ENCODE measurements at places on chromosomes 2 and 18.
A peak's percentile ranks its signal among the peaks of the same experiment; 100 is the strongest.

DNA sequence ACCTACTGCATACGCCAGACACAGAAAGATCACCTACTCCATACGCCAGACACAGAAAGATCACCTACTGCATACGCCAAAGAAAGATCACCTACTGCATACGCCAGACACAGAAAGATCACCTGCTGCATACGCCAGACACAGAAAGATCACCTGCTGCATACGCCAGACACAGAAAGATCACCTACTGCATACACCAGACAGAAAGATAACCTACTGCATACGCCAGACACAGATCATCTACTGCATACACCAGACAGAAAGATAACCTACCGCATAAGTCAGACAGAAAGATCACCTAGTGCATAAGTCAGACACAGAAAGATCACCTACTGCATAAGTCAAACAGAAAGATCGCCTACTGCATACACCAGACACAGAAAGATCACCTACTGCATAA lies 25.8 kb downstream of the COA5 start:
- no peak for DNase-seq

DNA sequence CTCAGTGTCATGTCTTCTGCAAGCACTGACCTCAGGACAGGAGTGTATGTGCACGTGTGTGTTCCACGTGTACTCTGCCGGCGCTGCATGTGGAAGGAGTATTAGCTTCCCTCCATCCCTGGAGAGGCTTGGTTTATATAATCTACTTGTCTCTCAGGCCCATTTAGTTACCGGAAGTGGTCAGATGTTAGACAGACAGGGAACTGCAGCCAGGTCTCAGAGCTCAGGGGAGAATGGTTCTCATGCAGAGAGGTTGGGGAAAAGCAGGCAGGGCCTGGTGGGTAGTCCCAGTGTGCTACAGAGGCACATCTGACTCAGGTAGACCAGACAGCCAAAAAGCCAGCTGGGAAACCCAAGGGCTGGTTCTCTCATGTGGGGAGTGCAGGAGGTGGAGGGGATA lies 167.9 kb downstream of the CTIF start:
- no peak for DNase-seq

- DNase-seq: peak; percentile 28
These were observed 107.4 kb downstream of the CPO start for GRCh38 chr2:207046724-207047123.

DNA sequence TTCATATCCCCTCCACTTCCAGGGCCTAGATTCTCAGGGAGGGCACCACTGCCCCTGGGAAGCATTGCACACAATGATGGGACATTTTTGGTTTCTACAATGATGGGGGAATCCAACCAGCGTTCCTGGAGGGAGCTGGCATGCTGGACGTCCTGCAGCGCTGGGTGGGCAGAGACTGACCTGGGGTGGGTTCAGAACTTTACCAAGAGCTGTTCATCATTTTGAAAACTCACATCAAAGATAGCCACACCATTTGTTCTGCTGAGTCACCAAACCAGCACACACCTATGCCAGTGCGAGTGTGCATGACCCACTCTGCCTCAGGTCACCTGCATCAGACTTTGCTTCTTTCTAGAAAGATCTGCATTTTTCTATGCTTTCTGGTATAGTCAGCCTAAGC lies 14.1 kb upstream of the ARMC9 start:
- no peak for DNase-seq

GRCh38 chr18:76707534-76707933 lies 114.8 kb upstream of the ZNF236 start:
- no peak for DNase-seq

GRCh38 chr2:42186366-42186765 lies 17.2 kb downstream of the EML4 start:
- DNase-seq: no peak

DNA sequence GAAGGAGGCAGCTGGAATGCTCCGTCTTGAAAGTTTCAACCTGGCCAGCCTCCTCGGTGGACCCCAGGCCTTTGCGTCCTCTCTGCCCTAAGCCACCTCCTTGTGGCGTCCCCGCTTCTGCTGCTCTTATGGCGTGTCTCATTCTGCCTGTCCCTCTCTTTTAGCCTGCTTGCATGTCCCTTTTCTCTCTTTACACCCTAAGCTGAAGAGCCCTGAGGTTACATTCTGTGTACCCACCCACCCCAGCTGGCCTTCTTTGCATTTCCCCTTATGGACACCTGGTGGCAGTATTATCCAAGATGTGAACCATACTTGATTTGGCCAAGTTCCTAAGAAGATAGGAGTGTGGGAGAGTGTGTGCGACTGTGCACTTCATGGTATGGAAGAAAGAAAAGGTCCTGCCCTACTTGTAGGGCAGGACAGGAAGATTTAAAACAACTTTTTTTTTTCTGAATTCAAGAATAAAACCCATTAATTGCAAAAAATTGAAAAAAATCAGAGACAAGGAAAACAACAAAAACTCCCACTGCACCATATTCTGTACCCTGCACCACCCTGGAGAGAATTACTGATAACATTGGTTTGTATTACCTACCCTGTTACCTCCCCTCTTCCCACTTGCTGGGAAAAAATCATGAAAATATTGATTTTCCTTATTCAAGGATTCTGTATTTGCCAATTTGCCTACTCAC lies 77.4 kb downstream of the DYSF start:
- no peak for DNase-seq

DNA sequence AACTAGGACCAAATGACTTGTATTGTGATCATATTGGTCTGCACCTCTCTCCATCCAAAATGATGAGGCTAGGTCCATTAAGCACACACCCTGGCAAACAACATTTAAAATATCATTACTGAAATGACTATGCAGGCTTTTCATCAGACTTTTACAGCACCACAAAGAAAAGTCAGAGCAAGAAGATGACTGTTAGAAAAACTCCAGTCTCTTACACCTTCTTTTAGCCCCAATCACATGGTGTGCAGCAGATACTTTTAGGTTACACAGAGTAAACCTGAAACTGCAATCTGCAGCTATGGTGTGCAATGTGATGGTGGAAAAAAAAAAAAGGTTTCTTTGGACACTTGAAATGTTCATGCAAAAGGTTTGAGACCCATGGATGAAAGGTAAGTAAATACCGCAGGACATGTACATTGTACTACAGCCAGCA lies 5.4 kb upstream of the POLI start:
- no peak for DNase-seq

- no peak for DNase-seq
These were observed 99.1 kb upstream of the MC2R start for GRCh38 chr18:14014456-14014855.

- DNase-seq: no peak
These were observed 52.2 kb downstream of the INPP5D start for GRCh38 chr2:233112329-233112728.

DNA sequence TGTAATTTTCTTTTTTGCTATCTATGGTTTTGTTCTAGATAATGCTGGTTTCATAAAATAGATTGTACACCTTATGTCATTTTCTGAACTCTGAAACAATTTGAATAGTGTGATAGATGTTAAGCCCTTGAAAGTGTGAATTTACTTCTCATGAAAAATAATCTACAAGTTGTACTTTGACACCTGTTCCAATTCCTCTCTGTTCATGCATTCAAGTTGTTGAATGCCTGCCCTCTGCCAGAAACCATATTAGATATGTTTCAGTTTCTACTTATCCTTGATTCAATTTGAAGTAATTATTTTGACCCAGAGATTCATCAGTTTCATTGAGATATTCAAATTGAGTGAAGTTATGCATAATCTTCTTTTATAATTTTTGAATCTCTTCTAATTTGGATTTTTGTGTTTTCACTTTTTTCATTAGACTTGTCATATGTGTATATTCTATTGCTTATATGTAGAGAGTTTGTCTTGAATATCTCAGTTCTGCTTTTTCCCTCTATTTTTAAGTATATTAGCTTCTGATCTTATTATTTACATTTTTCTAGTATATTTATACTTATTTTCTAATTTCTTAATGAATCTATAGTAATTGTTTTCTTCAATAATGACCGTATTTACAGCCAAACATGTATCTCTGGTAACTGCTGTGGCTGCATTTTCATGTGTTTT lies 143.3 kb upstream of the TACR1 start:
- no peak for DNase-seq

GRCh38 chr2:217527590-217528202 lies 475.1 kb downstream of the TNS1 start:
- DNase-seq: no peak

- DNase-seq: no peak
These were observed 141.9 kb downstream of the SLC4A3 start for GRCh38 chr2:219769090-219769910.

DNA sequence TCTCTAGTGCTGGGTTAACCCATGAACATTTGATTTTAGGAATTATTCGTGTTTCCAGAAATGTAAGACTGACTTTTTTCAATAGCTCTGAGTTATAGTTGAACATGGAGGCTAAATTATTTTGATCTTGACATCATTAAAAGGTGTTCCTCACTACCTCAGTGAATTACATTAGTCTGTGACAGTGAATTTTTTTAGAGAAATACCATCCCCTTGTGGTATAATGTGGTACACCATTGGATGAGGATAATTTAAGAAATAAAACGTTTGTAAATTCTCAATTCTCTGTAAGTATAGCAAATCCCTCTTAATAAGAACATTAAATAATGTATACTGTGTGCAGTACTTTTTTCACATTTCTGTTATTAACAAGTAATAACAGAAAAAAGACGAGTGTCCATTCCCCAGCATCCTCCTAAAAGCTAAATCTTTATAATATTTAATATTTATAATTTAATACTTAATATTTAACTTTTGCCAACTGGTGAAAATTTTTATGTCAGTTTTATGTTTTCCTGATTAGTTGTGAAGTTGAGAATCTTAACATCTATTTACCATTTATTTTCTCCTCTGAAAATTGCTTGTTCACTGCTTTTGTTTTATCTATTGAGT lies 70.3 kb upstream of the CWC22 start:
- DNase-seq: no peak

- DNase-seq: no peak
These were observed 36.0 kb downstream of the PPP4R3B start for GRCh38 chr2:55581435-55581834.

DNA sequence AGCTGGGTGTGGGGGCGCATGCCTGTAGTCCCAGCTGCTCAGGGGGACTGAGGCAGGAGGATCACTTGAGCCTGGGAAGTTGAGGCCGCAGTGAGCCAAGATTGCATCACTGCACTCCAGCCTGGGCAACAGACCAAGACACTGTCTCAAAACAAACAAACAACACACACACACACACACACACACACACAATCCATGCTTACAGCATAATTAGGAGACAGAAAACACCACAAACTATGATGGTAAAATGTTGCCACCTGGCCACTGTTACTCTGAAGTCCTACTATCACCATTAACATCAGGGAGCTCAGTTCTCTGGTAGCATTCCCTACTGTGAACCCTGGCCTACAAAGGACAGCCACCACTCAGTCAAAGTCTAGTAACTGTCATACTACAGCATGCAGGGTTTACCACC lies 18.3 kb downstream of the DNPEP start:
- DNase-seq: no peak

- DNase-seq: no peak
These were observed 668 bp downstream of the NFU1 start for GRCh38 chr2:69436596-69436937.

DNA sequence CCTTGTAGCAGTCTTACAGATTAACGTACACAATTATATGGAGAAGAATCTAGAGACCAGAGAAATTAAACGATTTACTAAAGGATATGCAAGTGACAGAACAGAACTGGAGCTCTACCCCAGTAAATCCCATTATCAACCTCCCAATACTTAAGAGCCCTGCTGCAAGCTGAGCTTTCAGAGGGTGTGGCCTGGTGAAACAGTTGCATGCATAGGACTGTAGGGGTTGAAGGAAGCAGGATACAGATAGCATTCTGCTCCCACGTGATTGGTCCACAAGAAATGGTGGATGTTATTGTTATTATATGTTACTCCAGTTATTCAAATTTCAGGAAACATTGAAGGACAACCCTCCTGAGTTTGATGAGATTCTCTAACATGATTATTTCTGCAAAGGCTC lies 210.8 kb upstream of the THUMPD2 start:
- no peak for DNase-seq

DNA sequence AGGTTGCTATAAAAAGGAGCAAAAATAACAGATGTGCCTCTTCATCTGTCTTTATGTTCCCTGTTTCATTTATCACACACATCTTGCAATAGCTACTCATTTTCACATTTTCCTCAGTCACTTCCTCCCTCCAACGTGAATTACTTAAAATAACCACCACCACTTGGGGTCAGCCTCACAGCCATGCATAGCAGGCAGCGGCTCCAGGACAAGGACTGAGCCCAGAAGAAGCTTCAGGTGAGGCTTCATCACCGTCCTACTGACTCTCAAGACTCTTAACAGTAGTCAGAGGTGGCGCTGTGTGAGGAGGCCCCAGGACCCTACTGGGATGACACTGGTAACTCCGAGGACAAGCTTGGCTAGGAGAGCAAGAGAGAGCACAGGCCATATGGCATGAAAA lies 15.5 kb upstream of the ST8SIA5 start:
- DNase-seq: no peak

- no peak for DNase-seq
These were observed 84.9 kb upstream of the ST8SIA3 start for GRCh38 chr18:57267368-57267925.

DNA sequence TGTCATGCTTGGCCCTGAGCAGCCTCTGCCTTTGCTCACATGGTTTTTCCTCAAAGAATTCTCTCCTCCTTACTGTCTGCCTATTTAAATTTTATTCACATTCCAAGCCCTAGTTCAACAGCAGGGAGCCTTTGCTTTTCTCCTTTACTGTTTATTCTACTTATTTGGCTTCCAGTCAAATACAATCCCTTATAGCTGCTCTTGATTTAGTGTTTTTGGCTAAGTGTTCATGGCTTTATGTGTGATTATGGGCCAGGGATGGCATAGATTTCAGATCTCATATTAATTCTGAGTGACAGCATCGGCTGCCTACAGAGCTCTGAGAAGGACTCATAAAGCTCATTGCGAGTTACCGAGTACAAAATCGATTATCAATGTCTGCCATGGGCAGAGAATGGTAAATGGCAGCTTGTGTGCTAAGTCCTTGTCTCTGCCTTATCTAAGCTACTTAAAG lies 106.7 kb downstream of the METTL8 start:
- DNase-seq: no peak

DNA sequence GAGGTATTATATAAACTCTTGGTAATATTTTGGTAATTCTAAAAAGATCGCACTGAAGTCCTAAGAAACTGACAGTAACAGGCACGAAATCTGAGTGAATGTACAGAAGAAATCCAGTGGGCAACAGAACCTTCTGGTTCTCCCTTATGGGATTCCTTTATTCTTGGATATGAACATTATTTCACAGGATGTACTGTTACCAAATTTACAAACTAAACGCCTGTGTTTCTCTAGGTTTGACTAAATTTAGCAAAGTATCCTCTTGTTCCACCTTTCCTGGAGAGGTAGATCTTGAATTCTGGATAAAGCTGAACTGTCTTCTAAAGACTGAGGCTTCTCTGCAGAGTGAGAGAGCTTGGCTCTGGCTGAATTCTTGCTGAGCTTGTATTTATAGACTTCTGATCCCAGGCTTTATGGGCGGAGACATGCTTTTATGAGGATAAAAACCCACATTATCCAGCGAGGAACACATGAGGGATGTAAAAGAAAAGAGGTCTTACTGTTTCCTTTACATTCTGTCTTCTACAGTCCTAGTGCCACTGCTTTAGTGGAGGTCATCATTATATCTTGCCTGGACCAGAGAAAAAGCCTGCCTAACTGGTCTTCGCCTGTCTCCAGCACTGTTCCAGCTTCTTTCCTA lies 220.8 kb downstream of the CDH2 start:
- DNase-seq: no peak

- no peak for DNase-seq
These were observed 362.6 kb upstream of the DLGAP1 start for GRCh38 chr18:4817665-4818064.
